Esophagus mucosa (tissue), 1 donor: ENCODE measurements at places on chromosomes 5 and 9.

DNA sequence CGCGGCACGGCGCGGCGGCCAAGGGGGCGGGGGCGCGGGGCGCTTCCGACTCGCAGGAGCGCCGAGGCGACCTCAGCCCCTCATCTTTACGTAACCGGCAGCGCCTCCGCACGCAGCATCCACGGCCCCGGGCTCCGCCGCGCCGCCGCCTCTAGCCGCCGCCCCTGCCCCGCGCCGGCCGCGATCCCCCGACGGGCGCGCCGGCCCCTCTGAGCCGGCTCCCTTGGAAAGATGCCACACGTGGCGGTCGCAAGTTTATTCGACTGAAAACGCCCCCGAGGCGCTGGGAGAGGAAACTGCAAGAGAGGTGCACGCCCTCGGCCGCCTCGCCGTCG lies 1.0 kb downstream of the KLF9 start:
- ATAC-seq = peak; percentile 14

GRCh38 chr5:146704949-146705665 lies 173.4 kb downstream of the PPP2R2B start:
- no peak for ATAC-seq

- ATAC-seq = no peak
Observed at GRCh38 chr9:2043881-2044462, 28.8 kb downstream of the SMARCA2 start.

GRCh38 chr9:3509926-3510325 lies 15.9 kb downstream of the RFX3 start:
- ATAC-seq = no peak

DNA sequence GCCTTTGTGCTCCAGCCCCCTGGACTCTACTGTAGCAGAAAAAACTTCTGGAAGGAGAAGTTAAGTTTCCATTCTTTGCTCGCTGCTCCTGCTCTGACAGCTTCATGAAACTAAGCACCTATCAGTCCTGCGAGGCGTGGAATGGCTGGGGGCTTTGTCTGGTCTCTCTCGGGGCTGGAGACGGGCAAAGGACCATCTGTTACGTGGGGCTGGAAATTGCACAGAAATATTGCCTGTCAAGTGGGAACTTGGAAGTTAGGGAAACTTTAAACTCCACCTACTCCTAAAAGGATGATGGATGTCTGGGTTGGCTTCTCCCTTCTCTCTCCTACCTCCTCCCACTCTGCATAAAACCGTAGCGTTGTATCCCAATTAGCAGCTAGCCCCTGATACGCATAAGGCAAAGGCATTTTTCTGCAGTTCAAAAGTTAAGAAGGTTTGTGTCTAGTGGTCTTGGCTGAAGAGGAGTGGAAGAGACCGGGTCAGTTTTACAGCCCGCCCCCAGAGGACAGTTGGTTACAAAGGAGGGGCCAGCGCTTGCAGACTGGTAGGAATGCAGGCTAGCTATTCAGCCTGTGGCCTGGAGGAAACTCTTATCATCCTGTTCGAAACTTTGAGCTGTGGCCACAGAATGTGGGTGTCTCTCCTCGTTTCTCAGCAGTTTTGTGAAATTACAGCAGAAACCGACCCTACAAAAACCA lies 1.3 kb downstream of the FBXL7 start:
- no peak for ATAC-seq

GRCh38 chr9:85914108-85914507 lies 26.8 kb upstream of the NAA35 start:
- ATAC-seq = no peak

GRCh38 chr5:10632110-10632761 lies 68.4 kb downstream of the ANKRD33B start:
- peak; percentile 16 for ATAC-seq

DNA sequence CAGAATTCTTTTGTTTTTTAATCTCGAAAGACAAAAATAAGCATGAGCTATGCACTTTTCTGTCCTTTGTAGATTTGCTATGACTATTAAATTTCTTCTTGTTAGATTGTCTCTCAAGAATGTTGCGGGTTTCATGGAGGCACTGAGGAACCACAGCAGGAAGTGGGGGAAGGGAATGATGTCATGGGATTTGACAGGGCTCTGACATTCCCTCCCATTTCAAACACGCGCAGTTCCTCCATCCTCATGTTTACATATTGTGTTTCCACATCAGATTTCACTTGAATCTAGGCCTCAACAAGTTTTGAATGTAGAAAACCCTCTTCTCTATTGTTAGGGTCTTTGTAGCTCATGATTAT lies 154.8 kb downstream of the PALM2AKAP2 start:
- no peak for ATAC-seq

GRCh38 chr9:20464242-20464641 lies 158.1 kb downstream of the MLLT3 start:
- ATAC-seq = no peak

DNA sequence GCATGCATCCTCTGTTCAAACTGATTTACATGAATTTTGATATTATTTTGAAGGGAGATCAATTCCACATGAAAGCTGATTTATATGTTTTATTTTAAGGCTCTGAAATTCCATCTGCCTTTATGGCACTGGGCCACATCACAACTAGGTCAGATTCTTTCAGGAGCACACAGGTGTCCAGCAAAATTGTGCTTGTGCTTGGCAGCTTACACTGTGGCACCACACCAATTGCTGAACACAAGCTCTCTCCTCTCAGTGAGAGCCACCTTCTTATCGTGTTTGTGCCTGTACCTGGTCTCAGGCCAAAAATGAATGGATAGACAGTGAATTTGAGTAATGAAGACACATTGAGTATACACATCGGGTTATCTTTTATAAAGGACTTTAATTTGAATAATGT lies 200.4 kb downstream of the CDH10 start:
- no peak for ATAC-seq

GRCh38 chr5:131223751-131224386 lies 40.0 kb upstream of the CDC42SE2 start:
- ATAC-seq = no peak

DNA sequence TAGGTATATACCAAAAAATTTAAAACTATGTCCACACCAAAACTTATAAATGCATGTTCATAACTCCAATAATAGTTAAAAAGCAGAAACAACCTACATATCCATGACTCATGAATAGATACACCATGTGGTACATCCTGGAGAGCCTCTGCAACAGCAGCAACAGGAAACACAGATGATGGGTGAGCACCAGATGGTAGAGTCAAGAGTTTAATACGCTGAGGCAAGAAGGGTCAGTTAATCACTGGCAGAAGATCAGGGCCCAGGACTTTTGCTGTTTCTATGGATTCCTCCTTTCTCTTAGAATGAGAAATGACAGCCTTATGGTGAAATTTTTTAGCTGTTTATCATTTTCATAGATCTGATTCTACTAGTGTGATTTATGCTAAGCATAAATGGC lies 351.8 kb upstream of the ADAMTSL1 start:
- no peak for ATAC-seq

GRCh38 chr9:128411364-128412119 lies 9.1 kb upstream of the CERCAM start:
- no peak for ATAC-seq

GRCh38 chr5:19258686-19259085 lies 729.3 kb downstream of the CDH18 start:
- no peak for ATAC-seq

DNA sequence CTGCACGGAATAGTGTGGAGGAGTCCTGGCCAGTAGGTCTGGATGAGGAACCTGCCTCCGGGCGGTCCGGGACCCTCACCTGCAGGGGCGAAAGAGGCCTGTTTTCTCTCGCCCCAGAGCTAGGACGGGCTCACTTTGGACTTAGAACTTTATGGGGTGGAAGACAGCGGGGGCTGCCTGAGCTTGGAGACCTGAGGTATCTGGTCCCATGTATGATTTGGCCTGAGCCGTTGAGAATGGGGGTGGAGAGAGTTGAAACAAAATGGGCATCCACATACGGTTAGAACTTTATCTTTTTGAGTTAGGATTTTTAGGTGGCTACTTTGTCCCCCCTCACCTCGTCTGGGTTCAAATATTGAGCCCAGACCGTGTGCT lies 681 bp upstream of the ETF1 start:
- peak; percentile 61 for ATAC-seq

GRCh38 chr5:38379350-38379937 lies 121.1 kb downstream of the EGFLAM start:
- no peak for ATAC-seq

- no peak for ATAC-seq
Observed at GRCh38 chr9:77541600-77541999, 106.5 kb downstream of the GNA14 start.

- no peak for ATAC-seq
Observed at GRCh38 chr9:133957328-133957727, 34.8 kb downstream of the VAV2 start.

GRCh38 chr9:130542457-130543228 lies 36.7 kb upstream of the FUBP3 start:
- peak; percentile 56 for ATAC-seq

GRCh38 chr9:116585896-116586295 lies 101.2 kb upstream of the TRIM32 start:
- no peak for ATAC-seq

GRCh38 chr9:38061326-38061977 lies 7.6 kb downstream of the SHB start:
- ATAC-seq = no peak

- ATAC-seq = no peak
Observed at GRCh38 chr9:14219850-14220249, 94.1 kb downstream of the NFIB start.

DNA sequence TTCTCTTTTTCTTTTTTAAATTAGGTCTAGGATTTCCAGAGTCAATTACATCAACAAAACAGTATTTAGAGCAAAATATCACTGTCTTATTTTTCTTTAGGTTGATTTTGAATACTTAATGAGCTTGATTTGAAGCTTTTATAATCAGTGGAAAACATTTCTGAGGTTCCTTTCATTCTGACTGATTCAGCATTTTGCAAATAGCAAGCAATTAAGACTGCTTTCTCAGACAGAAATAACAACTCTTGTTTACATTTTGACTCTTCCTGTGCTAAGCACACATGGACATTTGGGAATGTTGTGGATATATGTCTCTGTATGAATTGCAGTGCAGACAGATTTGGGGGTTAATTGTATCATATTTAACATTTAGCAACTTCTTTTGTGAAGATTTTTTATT lies 22.2 kb upstream of the MCCC2 start:
- no peak for ATAC-seq

GRCh38 chr9:118366228-118366627 lies 662.0 kb downstream of the TLR4 start:
- no peak for ATAC-seq

DNA sequence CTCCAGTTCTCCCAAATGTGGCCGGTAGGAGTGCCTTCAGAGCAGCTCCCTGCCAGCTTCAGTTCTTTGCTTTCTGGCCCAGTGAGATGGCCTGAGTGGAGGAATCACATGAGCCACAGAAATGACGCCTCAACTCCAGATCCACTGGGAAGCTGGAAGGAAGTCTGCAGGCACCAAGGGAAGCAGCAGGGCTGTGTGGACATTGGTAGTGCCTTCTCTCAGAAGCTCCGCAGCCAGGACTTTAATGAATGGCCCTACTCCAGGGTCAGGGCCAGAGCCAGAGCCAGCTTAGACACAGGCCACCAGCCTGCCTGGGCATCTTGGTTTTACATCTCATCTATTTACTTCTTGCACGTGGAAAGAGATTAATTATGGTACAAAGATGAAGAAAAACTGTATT lies 12.0 kb upstream of the PSMB7 start:
- ATAC-seq = no peak

- no peak for ATAC-seq
Observed at GRCh38 chr9:86531971-86532640, 177.9 kb upstream of the TUT7 start.

DNA sequence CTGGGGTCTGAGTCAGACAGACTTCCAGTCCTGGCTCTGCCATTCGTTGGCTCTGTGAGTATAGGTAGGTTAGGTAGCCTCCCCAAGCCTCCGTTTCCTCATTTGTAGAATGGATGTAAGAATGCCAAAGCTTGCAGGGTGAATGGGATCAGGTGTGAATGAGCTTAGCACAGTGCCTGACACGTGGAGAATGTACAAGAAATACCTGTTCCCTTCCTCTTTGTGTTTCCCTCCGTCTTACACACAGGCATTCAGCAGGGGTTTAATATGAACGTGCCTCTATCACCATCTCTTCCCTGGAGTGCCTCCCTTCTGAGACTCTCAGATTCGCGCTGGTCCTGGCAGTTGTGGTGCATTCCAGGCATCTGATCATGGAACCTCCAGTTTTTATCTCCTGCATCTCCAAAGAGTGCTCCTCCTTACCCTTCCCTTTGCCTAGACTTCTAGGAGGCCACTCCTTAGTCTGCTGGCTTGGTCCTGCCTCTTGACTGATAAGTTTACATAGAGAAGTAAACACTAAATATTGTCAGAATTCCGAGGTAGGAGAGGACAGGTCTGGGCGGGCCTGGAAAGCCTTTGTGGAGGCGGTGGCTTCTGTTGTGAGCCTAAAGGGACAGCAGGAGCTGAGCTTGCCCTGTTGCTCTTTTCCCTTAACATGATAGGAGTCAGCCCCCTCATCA lies 199.4 kb downstream of the AOPEP start:
- peak; percentile 85 for ATAC-seq

- ATAC-seq = no peak
Observed at GRCh38 chr5:10622810-10623209, 58.9 kb downstream of the ANKRD33B start.

DNA sequence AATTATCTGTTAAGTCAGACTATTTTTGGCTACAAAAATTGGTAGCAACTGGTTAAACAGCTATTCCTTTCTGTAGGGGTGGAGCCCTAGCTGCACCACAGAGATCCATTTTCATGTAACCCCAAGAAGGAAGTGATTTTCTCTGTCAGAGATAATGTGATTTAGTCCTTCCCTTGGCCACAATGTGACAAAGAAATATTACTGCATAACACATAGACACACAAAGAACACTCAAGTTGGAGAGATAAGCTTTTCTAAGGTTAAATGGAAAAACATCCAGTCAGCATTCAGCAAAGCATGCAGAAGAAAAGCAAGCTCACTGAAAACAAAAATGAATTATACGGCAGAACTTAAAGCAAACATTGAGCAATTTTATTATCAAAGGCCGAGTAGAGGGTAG lies 227.8 kb upstream of the CDH9 start:
- ATAC-seq = no peak

DNA sequence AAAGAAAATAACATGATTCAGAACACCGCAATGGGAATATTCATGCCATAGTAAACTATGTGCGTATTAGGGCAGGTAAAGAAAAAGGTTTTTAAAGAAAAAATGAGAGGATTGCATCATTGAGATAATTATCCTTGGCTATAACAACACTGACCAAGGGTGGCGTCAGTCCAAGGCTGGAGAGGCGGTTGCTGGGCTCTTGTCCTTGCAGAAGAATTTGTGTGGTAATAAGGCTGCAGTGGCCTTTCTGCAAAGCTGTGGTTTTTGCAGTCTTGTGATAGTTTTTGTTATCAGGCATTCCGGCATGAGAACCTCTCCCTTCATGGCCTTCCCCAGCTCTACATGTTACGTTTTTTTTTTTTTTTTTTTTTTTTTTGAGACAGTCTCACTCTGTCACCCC lies 14.0 kb downstream of the BOD1 start:
- no peak for ATAC-seq

- no peak for ATAC-seq
Observed at GRCh38 chr9:27129221-27129620, 20.2 kb downstream of the TEK start.

GRCh38 chr5:69502767-69503488 lies 10.3 kb downstream of the OCLN start:
- ATAC-seq = peak; percentile 51
